ENCODE measurements at places on chromosomes 1 and 21.

DNA sequence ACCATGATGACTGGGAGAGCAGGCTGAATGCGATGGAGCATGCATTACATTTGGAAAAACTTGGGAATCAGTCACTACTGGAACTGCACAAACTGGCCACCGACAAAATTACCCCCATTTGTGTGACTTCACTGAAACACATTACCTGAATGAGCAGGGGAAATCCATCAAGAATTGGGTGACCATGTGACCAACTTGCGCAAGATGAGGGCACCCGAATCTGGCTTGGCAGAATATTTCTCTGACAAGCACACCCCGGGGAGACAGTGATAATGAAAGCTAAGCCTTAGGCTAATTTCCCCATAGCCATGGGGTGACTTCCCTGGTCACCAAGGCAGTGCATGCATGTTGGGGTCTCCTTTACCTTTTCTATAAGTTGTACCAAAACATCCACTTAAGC, 9.1 kb downstream of the SNIP1 start:
- no peak for DNase-seq

GRCh38 chr1:180579961-180580611, 21.3 kb downstream of the OVAAL start:
- DNase-seq: no peak

GRCh38 chr1:178540646-178541045, 27.7 kb downstream of the TEX35 start:
- no peak for DNase-seq

GRCh38 chr1:155912056-155912536, 947 bp upstream of the RIT1 start:
- DNase-seq: no peak

- no peak for DNase-seq
Observed at GRCh38 chr1:206554211-206554610, 46.9 kb downstream of the RASSF5 start.

GRCh38 chr1:63975481-63975880, 201.7 kb downstream of the ROR1 start:
- no peak for DNase-seq

DNA sequence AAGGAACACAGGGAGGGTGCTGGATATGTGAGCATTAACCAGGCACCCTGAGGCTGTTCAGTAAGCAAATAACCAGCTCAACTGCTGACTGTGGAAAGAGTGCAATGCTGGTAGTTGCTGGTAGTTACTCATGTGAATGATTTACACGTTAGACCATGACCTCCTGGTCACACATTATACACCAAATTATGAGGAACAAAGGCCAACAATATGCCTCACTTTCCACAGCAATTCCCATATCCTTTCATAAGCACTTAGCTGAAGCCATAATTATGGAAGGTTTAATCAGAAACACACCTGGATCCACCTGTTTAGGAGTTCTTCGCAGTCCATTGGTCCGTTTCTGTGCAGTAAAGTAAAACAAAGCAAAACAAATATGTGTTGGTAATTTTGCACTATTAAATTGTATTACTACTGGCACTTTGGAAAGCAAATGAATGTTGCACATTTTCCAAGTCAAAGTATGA, 281.8 kb downstream of the VAV3 start:
- no peak for DNase-seq

DNA sequence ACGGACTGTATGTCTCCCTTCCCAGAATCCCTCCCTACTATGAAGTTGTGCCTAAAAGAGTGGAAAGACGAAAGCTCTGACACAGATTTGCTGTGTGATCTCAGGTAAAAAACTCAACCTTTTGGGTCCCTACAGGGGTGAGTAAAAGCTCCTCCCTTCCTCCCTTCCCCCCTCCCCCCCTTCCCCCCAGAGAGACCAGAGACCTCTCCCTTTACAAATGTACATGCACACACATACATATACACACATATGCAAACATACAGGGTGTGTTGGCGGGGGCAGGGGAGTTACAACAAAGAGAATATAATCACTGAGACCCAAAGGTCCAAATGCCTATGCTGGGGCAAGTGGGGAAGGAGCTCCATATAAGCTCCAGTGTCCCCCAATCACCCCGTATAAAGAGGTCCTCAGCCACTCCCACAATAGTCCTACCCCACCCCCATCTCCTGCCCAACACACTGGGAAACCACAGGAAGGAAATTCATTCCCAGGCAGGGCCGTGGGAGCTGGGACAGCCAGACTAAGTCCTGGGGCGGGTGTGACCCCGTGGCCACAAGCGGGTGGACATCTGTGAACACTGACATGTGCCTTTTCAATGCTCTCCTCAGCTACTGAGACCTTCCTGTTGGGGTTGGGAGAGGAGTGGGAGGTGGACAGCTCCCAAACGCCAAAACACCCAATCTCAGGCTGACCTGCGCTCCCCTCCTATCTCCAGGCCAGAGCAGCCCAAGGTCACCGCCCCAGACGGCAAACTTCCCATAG, 2.0 kb downstream of the MEF2D start:
- no peak for DNase-seq

GRCh38 chr1:55005351-55006140, 6.8 kb downstream of the BSND start:
- DNase-seq: no peak

DNA sequence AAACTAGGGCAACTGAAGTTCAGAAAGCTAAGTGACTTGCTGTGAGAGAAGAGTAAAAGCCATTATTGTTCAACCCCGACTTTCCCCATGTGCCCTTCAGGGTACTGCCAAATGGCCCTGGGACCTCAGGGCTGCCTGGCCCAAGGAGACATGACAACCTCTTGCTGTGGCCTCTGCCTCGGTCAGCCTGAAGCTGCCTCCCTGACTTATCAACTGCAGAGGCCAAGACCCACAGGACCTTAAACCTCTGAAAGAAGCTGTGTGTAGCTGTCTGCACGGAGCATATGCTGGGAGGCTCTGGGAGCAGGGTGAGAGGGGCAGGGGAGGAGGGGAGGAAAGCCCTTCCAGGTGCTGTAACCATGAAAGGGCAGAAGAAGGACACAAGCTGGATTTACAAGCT, 35.9 kb downstream of the HMGB4 start:
- no peak for DNase-seq

DNA sequence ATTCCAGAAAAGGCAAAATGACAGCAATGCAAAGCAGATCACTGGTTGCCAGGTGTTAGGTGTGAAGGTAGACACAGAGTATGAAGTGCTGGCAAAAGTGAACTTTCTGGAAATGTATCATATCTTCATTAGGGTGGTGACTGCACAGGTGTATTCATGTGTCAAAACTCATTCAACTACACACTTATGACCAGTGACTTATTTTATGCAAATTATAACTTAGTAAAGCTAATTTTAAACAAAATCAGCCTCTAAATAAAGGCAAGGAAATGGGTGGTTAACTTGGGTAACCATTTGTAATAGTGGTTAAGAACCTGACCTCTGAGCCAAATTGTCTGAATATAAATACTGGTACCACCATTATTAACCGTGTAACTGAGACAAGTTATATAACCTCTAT, 7.4 kb downstream of the COP1 start:
- DNase-seq: no peak

DNA sequence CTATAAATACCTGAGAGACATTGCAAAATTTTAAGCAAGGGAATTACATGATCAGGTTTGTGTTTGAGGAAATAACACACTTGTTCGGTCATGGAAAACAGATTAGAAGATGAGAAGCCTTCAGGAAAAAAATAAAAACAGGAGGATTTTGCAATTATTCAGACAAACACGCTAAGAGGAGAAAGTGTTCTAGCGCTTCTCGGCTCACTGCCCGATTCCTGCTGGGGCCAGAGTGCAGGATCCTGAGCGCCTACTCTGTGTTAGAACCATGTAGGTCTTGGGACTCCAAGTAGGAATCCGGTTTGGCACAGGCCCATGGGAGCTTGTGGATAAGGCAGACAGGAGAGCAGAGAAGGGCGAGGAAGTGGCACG, 8.1 kb upstream of the PRELP start:
- no peak for DNase-seq

- DNase-seq: peak; percentile 40
Observed at GRCh38 chr1:53485478-53486394, 26.5 kb downstream of the DMRTB1 start.

- DNase-seq: no peak
Observed at GRCh38 chr1:12617511-12617900, 504 bp downstream of the DHRS3 start.

- no peak for DNase-seq
Observed at GRCh38 chr1:225890346-225891228, 1.6 kb upstream of the LEFTY1 start.

Data from NCI-H1048 (cell line).